ENCODE measurements at places on chromosomes 1 and 21. TPM values are rescaled to one million over a fixed set of nuclear protein-coding genes. Genes with fewer than 3 reads are reported as not detected.

Gene HTR1D
- polyA plus RNA-seq = not detected

Gene DYNLT4
- not detected for polyA plus RNA-seq

Gene PLEKHG5
- polyA plus RNA-seq = 1.0 TPM

GRCh38 chr21:34992736-34993398, 56.2 kb downstream of the RUNX1 start:
- H3K27me3 ChIP-seq = no peaks in the 10 kb centered on the region
- H3K4me1 ChIP-seq = peaks cover 86% of the 10 kb centered on the region
- no peaks in the 10 kb centered on the region for H3K36me3 ChIP-seq
- DNase-seq = no peak
- no peak overlapping the region for H3K27ac ChIP-seq
- H3K4me3 ChIP-seq = no peak overlapping the region

DNA sequence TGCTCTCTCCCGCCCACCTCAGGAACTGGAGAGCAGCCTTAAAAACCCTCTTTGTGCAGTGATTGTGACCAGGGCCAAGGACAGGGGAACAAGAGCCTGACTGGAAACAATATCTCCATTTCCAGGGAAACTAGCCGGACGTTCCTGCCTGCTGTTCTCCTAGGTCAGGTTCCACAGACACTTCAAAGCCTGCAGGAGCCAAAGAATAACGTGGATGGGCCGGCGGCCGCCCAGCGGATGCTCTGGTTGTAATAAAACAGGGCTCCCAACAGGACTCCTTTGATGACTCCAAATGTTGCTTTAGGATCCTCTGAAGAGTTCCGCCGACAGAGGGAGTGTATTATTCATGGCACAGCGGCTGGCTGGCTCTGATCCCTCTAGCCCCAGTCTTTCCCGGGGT, 162.2 kb downstream of the PLXNA2 start:
- H3K36me3 ChIP-seq = no peaks in the 10 kb centered on the region
- H3K27ac ChIP-seq = no peak overlapping the region
- no peak overlapping the region for H3K4me3 ChIP-seq
- no peaks in the 10 kb centered on the region for H3K27me3 ChIP-seq
- DNase-seq = no peak
- peaks cover 9% of the 10 kb centered on the region for H3K4me1 ChIP-seq

DNA sequence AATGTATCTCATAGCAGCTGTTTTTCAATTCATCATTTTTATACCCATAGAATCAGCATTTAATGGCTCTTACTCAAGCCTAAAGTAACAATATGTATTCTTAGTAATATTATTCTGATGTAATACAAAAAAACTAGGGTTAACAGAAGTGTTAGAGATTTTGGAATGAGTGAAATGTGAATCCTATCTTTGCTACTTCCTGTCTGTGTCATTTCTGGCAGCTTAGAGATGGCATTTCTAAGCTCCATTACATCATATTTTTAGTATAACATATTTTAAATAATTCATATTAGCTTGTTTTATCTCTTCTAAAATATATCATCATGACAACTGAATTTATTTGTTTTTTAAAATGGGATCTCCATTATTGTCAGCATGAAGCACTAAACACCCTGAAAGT, 90.2 kb downstream of the LRRC7 start:
- H3K27me3 ChIP-seq = no peaks in the 10 kb centered on the region
- no peak overlapping the region for H3K27ac ChIP-seq
- H3K4me1 ChIP-seq = no peaks in the 10 kb centered on the region
- no peak for DNase-seq
- no peaks in the 10 kb centered on the region for H3K36me3 ChIP-seq
- H3K4me3 ChIP-seq = no peak overlapping the region

DNA sequence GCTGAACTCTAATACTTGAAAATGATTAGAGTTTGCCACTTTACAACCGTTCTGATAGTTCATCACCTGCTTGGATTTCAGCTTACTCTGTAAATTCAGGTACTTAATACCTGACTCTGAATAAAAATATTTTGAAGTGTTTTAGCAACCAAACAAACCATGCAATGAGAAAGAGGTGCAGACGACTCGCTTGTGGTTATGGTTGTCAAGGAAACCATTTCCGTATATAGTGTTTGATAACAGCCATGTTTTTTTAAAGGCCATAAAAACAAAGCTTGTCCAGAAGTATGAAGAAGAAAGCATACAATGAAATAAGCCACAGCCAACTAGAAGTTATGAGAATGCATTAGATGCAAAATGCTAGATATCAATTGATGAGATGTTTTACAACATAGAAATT, 167.2 kb upstream of the HMCN1 start:
- H3K4me1 ChIP-seq = peaks cover 54% of the 10 kb centered on the region
- peak; percentile 35 for DNase-seq
- no peaks in the 10 kb centered on the region for H3K27me3 ChIP-seq
- H3K27ac ChIP-seq = peak overlapping the region; percentile 74
- peak overlapping the region; percentile 10 for H3K4me3 ChIP-seq

DNA sequence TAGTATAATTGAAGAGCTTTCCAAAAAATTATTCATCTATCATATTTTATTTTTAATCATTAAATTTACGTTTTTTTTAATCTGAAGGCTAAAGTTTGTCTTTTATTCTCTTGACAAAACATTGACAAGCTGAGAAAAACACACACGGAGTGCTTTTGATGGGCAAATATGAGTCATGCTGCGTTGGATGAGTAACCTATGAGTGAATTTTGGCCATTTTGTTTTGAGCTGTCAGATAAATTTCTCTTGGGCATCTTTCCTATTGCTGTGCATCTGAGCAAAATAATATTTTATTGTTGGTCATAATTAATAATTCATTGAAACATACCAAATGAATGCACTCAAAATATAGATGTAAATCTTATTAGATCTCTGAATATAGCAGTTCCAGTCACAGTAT, 1144.1 kb upstream of the ADGRL2 start:
- no peak for DNase-seq
- no peaks in the 10 kb centered on the region for H3K27me3 ChIP-seq
- H3K4me1 ChIP-seq = no peaks in the 10 kb centered on the region
- H3K36me3 ChIP-seq = no peaks in the 10 kb centered on the region
- no peak overlapping the region for H3K27ac ChIP-seq

- H3K36me3 ChIP-seq = no peaks in the 10 kb centered on the region
- H3K4me1 ChIP-seq = no peaks in the 10 kb centered on the region
- H3K27ac ChIP-seq = no peak overlapping the region
- no peaks in the 10 kb centered on the region for H3K27me3 ChIP-seq
- DNase-seq = no peak
Measured at GRCh38 chr1:214213136-214213535, 67.8 kb upstream of the SMYD2 start.

- H3K27me3 ChIP-seq = no peaks in the 10 kb centered on the region
- H3K36me3 ChIP-seq = no peaks in the 10 kb centered on the region
- H3K4me3 ChIP-seq = no peak overlapping the region
- no peak for DNase-seq
Measured at GRCh38 chr1:52706941-52707926, 9.1 kb upstream of the COA7 start.

DNA sequence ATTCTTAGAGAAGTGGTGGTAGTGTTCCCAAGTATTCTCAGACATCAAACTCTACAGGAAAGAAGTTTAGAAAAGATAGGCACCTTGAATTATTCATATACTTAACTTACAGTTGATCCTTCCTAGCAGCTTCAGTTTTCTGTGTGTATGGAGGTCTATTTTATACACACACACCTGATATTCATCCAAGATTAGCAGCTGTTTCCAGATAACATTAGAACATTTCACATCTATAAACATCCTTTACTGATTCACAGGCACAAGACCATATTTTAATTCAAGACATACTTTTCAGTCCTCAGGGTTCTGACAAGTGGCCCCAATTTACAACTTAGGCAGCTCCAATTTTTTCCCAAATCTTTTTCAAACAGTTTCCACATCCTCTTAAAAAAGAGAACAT, 287.8 kb upstream of the USP25 start:
- H3K27ac ChIP-seq = no peak overlapping the region
- no peak overlapping the region for H3K4me3 ChIP-seq
- no peak for DNase-seq
- no peaks in the 10 kb centered on the region for H3K4me1 ChIP-seq
- no peaks in the 10 kb centered on the region for H3K27me3 ChIP-seq

- H3K36me3 ChIP-seq = no peaks in the 10 kb centered on the region
- H3K4me1 ChIP-seq = no peaks in the 10 kb centered on the region
- no peak overlapping the region for H3K27ac ChIP-seq
- no peak overlapping the region for H3K4me3 ChIP-seq
Measured at GRCh38 chr1:232650418-232650817, 20.5 kb upstream of the SIPA1L2 start.

GRCh38 chr1:176531921-176532897, 69.2 kb downstream of the PAPPA2 start:
- H3K36me3 ChIP-seq = no peaks in the 10 kb centered on the region
- no peak overlapping the region for H3K27ac ChIP-seq
- DNase-seq = no peak
- H3K4me3 ChIP-seq = no peak overlapping the region

- H3K27ac ChIP-seq = no peak overlapping the region
- H3K27me3 ChIP-seq = peaks cover 32% of the 10 kb centered on the region
- H3K4me1 ChIP-seq = no peaks in the 10 kb centered on the region
- no peak overlapping the region for H3K4me3 ChIP-seq
- no peaks in the 10 kb centered on the region for H3K36me3 ChIP-seq
Measured at GRCh38 chr1:37319284-37319683, 155.1 kb upstream of the ZC3H12A start.

- H3K36me3 ChIP-seq = no peaks in the 10 kb centered on the region
- H3K4me1 ChIP-seq = no peaks in the 10 kb centered on the region
- no peaks in the 10 kb centered on the region for H3K27me3 ChIP-seq
Measured at GRCh38 chr1:91912266-91912665, 26.3 kb upstream of the TGFBR3 start.

All from CD8-positive, alpha-beta memory T cell (primary cell).